NCI-H187 treated with DMSO at 0.1 percent for 48 hours (cell line): ENCODE measurements at places on chromosomes 4 and X.

DNA sequence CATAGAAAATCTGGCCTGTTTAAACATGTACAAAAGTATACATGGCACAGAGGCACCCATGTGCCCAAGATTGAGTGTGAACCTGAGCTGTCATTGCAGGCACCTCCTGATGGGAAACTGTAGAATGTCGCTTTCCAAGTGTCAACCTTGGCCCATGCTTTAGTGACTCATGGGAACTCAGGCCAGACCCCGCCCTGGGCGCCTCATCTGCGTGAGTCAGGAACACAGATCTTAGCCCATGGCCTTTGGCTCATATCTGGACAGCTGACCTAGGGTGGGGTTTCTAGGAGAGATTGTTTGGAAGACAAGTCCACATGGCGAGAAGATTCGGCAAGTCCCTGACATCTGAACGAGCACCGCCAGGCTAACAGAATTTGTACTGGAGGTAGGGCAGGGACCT lies 50.0 kb downstream of the CYTL1 start:
- DNase-seq, result no peak

DNA sequence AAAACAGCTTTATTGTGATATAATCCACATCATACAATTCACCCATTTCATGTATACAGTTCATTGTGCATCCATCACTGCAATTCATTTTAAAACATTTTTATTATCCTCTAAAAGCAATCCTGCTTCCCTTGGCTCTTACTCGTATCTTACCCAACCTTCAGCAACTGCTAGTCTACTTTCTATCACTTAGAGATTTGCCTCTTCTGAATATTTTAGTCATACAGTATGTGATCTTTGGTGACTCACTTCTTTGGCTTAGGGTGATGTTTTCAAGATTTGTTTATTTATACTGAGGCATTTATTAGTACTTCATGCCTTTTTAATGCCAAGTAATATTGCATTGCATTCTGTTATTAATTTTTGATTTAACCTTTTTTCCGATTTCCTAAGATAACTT lies 15.0 kb upstream of the MSMO1 start:
- DNase-seq, result no peak

- no peak for DNase-seq
These were observed 3.4 kb upstream of the GABRE start for GRCh38 chrX:151977923-151978322.

- no peak for DNase-seq
These were observed 63.0 kb upstream of the RBPJ start for GRCh38 chr4:26257850-26258249.

DNA sequence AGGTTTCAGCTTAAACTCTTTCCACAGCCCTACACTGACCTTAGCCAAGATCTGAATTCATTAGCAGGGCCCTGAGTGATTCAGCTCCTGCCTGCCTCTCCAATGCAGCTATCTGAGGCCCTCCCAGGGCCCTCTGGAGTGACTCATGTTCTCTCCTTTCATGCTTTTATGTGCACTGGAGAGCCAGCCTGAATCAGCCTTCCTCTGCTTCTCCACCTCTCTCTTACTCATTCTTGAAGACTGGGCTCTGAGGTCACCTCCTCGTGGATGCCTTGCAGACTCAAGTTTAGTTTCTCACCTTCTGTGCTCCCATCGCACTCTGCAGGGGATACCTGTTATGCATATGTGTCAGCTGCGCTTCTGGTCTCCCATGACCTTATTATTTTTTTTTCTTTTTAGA lies 3.1 kb upstream of the OCIAD2 start:
- no peak for DNase-seq

DNA sequence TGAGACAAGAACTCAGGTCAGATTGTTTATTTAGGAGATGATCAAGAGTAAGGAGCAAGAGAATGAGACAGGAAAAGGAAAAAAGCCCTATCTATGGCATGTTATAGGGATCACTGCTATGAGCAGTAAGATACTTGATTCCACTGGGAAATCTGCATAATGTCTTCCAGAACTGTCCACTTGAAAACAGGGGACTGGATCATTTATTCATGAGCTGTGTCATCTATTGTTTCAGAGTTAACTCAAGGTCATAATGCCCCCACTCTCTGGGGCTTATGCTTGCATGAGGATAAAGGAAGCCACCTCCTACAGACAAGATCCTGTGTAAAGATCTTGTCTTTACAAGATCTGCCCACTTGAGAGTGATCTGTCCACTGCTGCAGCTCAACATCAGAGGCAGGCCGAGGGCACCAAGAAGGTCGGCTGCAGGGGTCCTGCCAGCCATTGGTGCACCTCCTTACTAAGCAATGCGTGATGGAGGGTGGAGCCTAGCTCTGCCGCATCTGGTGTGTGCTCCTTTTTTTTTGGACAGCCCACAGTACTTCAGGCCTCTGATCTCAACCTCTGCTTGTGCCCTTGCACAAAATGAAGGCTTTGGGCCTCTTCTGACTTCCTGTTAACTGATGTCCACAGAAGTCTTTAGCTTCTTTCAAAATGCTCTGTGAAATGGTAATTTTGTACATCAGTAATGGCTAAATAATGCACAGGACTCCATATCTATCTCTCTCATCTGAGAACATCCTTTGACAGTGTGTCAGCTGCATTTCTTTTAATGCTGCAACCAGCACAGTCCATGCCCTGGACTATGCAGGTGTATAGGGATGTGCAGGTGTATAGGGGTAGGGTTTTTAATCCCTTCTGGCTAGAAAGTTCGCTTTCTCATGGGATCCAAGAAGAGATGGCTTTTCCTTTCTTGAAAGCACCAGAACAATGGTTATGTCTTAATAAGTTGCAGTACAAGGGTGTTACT lies 95.9 kb upstream of the TRPC3 start:
- no peak for DNase-seq

GRCh38 chr4:44720371-44720770 lies 6.0 kb downstream of the GNPDA2 start:
- no peak for DNase-seq

- DNase-seq, result no peak
These were observed 20.4 kb upstream of the FMR1NB start for GRCh38 chrX:147960722-147961121.

DNA sequence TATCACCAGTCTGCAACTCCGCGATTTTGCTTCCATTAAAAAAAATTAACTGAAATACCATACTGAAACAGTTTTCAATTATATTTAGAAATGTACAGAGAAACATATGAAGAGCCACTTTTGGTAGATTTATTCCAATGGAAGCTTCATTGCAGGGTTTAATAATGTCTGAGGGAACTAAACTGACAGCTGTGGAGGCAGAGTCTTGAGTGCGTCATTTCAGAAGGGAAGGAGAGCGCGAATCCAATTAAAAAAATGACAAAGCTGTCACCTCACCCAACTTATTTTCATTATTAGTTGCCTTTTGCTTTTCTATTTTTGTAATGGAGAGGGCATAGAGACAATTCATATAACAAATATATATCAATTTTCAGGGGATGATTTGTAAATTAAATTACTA lies 104.0 kb downstream of the UNC5C start:
- DNase-seq, result no peak

GRCh38 chr4:110682311-110682710 lies 59.4 kb upstream of the PITX2 start:
- no peak for DNase-seq

DNA sequence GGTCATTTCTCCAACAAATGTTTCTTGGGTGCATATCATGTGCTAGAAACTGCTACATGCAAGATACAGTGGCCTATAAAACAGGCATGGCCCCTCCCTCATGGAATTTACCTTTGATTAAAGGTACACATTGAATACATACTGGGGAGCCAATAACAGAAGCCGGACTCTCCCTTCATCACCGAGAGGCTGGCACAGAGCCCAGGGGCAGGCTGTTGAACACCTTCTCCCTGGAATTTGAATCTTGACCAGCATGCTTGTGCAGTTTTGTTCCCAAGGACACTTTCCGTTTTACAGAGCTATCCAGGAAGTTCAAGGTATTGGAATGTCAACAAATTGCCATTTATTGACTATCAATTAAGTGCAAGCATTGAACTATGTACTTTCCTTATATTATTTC lies 33.2 kb downstream of the PPARGC1A start:
- no peak for DNase-seq

- no peak for DNase-seq
These were observed 674.5 kb upstream of the BOD1L1 start for GRCh38 chr4:14302021-14302420.

DNA sequence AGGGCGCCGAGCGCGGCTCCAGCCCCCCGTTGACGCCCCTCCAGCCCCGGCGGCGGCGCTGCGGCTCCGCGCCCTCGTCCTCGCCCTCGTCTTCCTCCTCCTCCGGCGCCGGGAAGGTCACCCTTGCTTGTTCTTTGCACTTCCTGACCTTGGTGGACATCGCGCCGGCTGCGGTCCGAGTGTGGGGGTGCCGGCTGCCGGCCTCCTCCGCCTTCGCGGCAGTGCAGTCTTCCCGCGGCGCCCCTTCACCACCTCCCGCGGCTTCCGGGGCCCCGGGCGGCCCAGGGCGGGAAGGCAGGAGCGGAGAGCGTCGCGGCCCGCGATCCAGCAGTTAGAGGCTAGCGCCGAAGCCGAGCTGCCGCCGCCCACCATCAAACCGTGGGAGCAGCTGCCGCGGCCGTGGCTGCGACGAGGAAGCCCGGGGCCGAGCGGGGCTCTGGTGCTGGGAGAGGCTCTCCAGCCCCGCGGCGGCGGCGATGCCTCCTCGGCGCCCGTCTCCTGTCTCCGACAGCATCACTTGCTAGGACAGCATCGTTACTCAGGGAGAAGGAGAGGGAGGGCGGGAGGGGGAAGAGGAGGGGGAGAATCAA lies at the start of gene TRPC3:
Gene TRPC3, minus strand, starts transcription at position 540 of the 590 bp plus-strand sequence. Its CDS starts 380 bp downstream, at position 160.
- DNase-seq, result no peak

GRCh38 chr4:182494103-182494502 lies 250.9 kb downstream of the TENM3 start:
- DNase-seq, result no peak

DNA sequence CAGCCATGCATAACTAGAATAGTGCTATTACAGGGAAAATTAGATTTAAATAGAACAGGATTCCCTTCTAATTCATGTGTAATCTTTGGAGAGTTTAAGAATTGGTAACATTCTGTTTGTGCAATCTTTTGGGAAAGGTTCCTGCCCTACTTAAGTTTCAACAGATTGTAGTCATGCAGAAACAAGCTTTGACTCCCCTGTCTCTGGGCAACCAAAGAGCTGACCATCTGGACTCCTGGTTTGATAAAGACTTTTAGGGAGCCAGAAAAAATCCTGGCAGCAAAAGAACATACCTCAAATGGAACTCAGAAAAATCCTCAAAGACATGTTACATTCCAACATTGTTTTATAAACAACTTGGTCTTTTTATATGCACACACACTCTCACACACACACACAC lies 191.1 kb upstream of the NEIL3 start:
- no peak for DNase-seq

DNA sequence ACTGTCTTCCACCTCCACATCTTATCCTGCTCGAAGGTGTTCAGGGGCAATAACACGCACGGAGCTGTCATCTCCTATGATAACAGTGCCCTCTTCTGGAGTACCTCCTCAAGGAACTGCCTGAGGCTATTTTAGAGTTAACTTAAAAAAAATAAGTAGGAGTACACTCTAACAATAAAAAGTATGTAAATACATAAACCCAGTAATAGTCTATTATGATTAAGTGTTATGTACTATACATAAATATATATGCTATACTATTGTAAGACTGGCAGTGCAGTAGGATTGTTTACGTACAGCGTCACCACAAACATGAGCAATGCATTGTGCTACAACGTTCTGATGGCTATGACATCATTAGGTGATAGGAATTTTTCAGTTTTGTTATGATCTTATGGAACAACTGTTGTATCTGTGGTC lies 34.5 kb upstream of the TLR2 start:
- DNase-seq, result no peak

DNA sequence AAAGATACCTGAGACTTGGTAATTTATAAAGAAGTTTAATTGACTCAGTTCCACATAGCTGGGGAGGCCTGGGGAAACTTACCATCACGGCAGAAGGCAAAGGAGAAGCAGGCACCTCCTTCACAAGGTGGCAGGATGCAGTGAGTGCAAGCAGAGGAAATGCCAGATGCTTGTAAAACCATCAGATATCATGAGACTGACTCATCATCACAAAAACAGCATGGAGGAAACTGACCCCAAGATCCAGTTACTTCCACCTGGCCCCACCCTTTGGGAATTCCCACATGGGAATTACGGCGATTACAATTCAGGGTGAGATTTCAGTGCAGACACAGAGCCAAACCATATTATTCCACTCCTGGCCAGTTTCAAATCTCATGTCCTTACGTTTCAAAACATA lies 514.7 kb upstream of the SPANXN1 start:
- DNase-seq, result no peak

- no peak for DNase-seq
These were observed 23.6 kb downstream of the TMEM255A start for GRCh38 chrX:120287513-120288112.

GRCh38 chrX:153443476-153444332 lies 2.2 kb downstream of the TREX2 start:
- no peak for DNase-seq

DNA sequence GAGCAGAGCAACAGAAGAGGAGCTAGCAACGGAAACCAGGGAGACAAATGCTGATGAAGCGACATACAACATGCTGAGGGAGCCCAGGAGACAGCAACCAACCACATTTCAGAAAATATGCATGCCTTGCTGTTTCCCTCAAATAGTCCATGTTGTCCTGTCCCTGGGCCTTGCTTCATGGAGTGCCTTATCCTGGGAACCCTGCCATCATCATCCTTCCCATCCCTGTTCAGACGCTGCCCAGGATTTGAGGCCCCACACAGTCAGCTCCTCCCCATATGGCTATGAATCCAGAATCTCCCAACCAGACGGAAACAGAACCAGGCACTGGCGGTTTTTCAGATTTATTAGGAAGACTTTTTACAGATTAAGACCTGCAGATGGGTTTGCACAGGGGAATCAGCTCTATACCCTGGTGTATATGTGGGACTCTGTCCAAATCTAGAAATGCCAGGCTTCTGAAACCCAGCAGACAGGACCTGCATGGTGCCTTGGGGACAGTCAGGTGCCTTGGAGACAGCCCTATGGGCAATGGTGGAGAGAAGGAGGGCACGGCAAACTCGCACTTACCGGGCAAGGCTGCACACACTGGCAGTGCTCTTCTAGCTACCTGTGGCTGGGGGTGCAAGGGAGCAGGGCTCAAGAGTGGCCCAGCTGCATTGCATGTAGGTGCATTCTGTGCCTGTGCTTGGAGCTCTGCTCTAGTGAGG lies 199.7 kb upstream of the MAMLD1 start:
- DNase-seq, result no peak

- DNase-seq, result no peak
These were observed 6.9 kb downstream of the FABP2 start for GRCh38 chr4:119315036-119315435.

- no peak for DNase-seq
These were observed 112.4 kb upstream of the SPRY1 start for GRCh38 chr4:123284168-123284567.

- no peak for DNase-seq
These were observed 31.0 kb downstream of the CC2D2A start for GRCh38 chr4:15500701-15501100.

DNA sequence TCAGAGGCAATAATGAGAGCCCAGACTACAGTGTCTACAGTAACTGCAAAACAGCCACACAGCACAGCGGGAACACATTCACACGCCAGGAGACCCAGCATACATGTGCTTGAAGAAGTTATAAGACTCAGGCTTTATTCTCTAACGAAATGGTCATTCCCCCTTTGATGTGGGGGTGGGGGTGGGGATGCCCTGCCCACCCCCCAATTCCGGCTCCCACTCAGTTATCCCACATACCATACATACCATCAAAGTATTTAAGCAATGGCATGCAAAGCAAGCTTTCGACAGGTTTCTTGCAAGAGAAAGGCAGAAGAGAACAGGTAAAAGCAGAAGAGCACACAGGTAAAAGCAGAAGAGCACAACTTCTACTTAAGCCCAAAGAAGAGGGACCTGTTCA lies 3.6 kb downstream of the MECP2 start:
- DNase-seq, result no peak

GRCh38 chr4:11831739-11832138 lies 403.0 kb upstream of the HS3ST1 start:
- DNase-seq, result no peak
